CD4-positive, alpha-beta T cell treated with Interferon alpha-2 for 1 hour (primary cell): ENCODE measurements at places on chromosomes 13 and 19.

DNA sequence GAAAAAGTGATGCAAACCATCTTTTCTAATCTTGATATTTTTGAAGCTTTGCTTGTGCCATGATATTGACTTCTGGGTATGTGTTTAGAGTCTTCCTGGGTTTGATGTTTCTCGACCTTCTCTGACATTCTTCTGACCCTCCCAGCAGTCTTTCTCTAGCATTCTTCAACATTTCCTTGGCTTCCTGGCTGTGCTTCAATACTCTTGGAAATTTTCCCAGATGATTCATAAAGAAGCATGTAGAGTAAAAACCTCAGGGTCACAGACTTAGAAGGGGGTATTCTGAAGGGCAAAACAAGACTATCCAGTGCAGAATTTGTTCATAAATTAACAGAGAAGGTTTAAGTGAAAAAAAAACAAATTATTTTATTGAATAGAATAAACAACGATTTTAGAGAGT, 946.3 kb upstream of the PCDH9 start:
- DNase-seq = no peak

DNA sequence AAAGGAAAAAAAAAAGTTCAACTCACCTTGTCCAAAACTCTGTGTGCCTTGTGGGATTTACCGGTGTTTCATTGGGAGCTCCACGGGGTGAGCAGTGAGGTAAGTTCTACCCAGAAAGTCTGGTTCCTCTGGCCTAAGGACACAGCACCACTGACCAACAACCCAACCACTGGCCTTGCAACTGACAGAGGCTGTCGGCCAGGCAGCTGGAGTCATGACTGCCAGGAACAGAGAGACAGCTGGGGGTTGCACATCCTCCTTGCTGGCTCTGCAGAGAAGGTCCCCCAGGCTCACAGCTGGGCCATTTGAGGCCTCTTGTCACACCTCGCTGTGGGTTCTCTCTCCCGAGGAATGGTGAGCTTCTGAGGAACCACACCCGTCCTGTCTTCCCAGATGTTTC, 59.5 kb downstream of the ANKRD10 start:
- no peak for DNase-seq

GRCh38 chr19:28435551-28436271, 777.2 kb downstream of the UQCRFS1 start:
- no peak for DNase-seq

- no peak for DNase-seq
Observed at GRCh38 chr13:51541809-51542258, 42.4 kb upstream of the WDFY2 start.

- peak; percentile 52 for DNase-seq
Observed at GRCh38 chr13:24511019-24511815, 1.4 kb downstream of the PARP4 start.

DNA sequence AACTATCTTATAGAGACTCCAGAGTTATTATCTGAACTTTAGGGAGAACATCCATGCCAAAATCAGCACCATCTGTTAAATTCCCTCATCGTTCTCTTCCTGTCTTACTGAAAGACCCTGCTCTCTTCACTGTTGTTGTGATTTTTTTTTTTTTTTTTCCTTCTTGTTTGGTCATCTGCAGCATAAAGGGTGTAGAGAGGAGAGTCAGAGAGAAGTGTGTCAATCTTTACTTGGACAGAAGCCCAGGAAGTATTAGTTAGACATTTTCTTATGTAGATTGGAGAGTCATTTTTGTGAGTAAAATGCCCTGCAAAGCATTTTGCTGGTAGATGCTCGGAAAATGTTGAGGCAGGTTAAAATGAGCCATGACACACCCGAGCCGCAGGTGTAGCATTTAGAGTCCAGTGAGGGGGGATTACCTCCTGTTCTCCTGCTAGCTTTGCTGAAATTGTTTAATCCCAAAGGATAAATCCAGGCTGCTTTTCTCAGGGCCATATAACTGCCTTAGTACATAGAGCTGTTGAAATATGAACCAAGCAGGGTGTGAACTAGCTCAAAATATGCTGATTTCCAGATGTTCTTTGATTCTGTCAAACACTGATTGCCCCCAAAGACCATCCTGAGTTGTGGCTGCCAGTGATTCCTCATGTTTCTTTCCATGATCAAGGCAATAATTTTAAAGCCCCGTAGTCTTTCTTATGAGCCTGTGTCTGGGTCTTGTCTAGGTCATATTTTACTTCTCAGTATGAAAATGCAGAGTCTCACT, 143.5 kb downstream of the DCT start:
- DNase-seq = no peak

GRCh38 chr19:13152356-13152973, 2.3 kb downstream of the IER2 start:
- DNase-seq = no peak

DNA sequence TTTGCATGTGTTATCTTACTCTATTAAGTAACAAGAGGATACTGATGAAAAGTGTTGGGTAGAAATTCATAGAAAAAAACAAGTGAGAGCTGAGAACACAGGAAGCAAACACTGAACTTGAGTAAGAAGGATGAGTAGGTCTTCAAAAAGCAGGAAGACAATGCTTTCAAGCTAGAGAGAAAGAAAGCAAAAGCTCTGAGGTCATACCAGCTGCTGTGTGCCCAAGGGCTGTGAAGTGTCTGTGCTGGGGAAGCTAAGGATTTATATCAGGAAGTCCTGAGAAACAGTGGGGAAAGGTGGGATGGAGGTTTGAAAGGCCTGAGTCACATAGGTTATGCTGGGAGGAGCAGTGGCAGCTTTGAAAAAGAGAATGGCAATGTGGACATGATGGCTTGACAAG, 145.5 kb upstream of the MAB21L1 start:
- DNase-seq = no peak

GRCh38 chr13:73082895-73083294, 24.1 kb downstream of the KLF5 start:
- no peak for DNase-seq

DNA sequence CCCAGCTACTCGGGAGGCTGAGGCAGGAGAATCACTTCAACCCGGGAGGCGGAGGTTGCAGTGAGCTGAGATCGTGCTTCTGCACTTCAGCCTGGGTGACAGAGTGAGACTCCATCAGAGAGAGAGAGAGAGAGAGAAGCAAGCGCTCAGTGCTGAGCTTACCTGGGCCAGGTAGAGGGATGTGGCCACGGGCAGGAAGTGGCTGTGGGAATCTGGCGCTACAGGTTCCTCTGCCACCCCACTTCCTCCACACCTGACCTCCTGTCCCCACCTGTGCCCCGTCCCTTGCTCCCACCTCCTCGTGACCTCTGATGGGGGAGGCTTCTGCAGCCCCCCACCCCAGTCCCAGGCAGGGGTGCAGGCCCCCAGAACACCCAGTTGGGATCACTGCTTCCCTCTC, 1.0 kb upstream of the NCCRP1 start:
- DNase-seq = peak; percentile 14

- no peak for DNase-seq
Observed at GRCh38 chr13:111975539-111976473, 91.1 kb upstream of the SOX1 start.

DNA sequence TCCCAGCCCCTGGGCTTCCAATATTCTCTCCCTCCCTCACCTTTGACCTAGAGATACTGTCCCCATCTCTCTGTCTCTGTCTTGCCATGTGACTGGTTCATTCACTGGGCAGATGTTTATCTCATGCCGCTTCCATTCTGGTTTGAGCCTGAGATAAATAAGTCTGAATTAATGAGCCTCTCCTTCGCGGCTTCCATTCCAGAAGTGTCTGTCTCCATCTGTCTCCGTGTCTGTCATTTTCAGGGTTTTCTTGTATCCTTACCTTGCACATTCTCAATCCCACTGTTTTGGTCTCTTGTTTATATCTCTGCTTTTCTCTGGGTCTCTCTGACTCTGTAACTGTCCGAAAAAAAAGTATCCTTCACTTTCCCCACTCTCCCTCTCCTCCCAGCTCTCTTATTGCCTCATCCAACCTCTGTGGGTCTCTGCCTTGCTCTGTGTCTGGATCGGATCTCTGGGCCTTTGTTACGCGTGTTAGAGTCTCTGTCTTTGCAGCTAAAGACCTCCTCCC, 4.3 kb downstream of the SPHK2 start:
- DNase-seq = no peak

DNA sequence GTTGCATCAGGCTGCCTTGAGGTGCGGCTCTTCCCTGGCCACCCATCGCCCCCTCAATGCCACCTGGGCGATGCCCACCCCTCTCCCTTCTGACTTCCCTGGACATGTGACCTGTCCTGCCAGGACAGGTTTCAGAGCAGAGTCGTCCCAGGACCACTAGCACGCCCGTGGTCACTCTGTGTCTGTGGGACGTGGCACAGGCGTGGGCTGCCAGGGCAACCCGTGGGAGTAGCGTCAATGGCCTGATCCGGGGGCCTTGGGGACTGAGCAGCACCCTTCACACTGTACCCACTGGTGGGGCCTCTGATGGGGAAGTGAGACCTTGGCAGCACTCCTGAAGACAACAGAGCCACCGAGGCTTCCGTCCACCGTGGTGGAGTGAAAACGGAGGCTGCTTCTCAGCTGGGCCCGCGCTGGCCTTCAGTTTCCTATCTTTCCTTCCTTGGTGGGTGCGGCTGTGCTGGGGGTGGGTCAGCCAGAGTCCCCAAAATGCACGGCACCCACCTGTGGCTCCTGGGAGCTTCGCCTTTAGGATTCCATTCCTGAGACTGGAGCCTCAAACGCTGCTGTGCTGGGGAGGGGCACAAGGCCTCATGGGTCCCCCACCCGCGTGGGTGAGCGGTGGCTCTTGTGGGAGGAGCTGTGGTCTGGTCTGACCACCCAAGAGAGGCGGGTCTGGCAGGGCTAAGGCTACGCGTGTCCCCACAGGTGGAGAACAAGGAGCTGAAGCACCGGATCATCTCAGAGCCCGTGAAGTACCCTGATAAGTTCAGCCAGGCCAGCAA, 26.7 kb upstream of the TMEM255B start:
- DNase-seq = no peak

DNA sequence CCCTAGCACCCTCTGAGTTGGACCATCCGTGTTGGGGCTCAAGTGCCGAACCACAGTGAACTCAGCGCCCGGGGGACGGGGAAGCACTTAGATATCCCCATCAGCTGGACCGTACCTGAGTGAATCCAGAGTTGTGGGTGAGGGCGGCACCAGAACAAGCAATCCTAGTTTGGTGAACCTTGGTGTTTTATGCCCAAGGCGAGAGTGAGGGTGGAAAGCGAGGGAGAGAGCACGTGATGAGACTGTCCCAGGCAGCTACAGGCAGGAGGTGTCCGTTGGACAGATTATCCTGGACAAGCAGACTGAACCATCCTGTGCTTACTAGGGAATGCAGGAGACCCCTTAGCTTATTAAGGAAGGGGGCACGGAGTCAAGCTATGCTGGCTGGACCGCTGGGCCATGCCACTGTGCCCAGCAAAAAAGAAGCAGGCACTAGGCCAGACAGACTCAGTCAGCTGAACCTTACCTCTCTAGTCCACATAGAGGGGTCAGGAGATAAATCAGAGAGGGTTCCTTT, 596 bp downstream of the GET3 start:
- DNase-seq = no peak

- no peak for DNase-seq
Observed at GRCh38 chr13:93956426-93956825, 523.1 kb downstream of the DCT start.

- no peak for DNase-seq
Observed at GRCh38 chr13:51559946-51560735, 24.1 kb upstream of the WDFY2 start.

DNA sequence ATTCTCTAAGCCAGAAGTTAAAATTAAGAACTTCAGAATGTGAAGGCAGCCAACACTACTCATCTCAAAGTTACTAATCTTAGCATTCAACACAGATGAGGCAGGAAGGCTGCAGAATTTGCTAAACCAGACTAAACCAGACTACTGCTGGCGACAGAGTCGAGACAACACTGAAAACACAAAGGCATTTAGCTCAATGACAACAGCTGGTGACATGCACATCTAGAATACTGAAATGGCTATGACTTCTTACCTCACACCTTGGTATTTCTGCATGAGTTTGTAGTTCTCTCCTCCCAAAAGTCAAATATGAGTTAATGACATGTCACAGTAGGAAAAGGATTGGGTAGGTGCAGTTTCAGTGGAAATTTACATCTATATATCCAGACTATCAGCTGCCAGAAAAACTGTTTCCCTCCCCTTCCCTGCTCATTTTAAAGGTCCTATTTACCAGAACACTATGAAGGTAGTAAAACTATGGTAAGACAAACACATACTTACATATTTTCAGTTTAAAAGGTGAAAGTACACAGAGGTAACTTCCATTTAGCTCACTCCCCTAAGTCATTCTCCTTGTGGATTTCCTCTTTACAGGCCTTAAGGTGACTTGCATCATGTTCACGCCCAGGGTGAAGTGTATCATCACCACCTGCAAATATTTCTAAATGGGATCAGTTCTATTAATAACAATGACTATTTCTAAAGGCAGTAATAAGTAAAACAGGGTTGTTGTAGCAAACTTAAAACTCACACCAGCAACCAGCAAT, 21.4 kb downstream of the FOXO1 start:
- no peak for DNase-seq

DNA sequence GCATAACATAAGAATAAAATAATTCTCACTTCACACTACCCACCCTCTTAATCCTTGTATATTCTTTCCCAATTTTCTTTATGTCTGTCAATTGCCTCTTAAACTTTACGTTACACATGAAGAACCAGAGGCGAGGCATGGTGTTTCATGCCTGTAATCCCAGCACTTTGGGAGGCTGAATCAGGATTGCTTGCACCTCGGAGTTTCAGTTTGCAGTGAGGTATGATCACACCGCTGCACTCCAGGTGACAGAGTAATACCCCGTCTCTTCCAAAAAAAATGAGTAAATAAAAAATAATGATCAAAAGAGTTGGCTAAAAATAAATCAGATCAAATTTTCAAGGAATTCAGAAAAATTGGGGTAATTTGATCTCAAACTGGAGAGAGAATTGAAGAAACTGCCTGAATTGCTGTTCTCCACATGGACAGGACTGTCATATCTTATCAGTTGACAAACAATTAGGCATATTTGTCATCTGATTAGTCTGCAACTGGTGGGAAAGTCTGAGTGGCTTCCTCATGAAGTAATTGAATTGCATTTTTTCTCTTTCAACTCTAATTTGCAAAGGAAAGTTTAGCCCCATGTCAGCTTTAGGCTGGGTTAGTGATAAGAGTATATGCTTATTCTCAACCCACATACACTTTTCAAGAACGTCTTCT, 302.9 kb downstream of the ITGBL1 start:
- DNase-seq = no peak

- DNase-seq = peak; percentile 37
Observed at GRCh38 chr19:17579661-17580244, 24.3 kb downstream of the COLGALT1 start.

- peak; percentile 47 for DNase-seq
Observed at GRCh38 chr13:109569958-109570711, 216.2 kb downstream of the IRS2 start.
